ENCODE measurements at places on chromosomes 1 and 21. TPM values are rescaled to one million over a fixed set of nuclear protein-coding genes. Genes with fewer than 3 reads are reported as not detected.

DNA sequence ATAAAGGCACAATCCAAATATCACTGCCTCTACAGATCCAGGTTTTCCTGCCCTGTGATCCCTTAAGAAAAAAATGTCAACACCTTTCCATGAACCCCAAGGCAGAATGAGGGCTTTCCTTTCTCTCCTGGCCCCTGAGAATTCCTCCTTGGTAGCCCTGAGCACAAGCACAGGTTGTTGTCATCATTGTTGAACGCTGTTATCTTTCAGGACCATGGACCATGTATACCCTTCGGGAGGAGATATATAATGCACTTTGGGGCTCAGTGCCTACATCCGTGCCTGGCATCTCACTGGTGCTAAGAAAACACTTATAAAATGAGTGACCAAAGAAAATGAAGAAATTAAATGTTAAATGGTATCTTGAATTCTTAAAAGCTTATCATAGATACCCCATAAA, 296.2 kb downstream of the SETD4 start:
- no peak for DNase-seq

ZNF593OS gene
- 1.6 TPM for total RNA-seq

DNA sequence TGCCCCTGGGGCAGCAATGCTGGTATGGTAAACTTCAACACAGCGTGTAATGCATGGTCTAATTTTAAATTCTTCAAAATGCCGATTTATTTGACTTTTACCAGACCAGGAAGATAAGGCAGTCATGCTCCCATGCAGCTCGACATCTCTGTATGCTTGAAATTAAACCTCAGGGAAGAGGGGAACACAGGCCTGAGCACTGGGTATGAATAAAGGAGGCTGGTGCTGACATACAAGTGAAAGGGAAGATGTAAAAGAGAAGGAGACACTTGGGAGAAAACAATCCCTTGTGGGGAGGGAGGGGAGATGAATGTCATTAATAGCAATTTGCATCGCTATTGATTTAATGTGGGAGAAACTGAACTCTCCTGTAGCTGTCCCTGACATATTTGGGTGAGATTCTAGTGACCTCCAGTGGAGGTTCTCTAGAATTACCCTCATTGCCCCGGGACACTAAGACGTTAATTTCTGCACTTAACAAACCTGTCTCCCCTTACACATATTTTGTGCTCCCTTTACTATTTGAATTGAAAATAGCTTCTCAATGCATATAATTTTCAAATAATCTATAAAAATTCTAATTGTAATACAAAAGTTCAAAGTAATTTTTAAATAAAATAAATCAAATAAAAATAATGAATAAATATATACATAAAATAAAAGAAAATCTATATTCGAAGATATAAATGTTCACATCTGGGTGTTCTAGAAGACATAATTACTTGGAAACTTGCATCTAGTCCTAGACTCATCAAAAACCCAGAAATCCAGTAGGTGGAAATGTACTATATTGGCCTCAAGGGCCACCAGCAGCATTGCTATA, 283.1 kb downstream of the LMX1A start:
- peak; percentile 64 for DNase-seq

DNA sequence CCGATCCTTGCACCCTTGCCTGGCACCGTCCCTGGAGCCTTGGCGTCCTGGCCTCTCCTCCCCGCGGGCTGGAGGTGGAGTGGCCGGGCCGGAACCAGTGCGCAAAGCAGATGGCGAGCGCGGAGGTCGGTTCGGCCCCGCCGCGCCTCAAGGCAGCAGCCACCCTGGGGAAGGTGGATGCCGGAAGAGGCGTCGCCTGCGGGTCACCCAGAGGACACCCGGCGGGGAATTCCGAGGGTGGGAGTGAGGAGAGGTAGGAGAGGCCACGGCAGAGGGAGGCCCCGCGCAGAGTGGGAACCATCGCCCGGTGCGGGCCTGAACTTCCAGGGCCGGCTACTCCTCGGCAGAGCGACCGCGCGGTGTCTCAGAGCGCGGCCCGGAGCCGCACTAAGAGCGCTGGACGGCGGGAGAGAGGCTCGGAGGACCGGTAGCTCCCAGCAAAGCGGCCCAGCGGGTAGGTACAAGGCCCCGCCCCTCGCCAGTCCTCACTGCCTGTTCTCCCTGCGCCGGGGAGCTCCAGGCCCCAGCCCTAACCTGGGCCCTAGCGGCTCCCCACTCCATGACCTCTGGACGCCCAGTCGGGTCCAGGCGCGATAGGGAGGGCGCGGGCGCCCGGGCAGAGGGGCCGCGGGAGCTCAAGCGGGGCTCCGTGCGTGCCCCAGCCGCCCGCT, at the start of gene RNF207:
Gene RNF207 (plus strand): TSS at position 271 of the 671 bp plus-strand sequence. CDS start 417 bp downstream, outside the sequence.
- DNase-seq: peak; percentile 83

- DNase-seq: no peak
Measured at GRCh38 chr1:211935448-211935970, 99.8 kb downstream of the INTS7 start.

DNA sequence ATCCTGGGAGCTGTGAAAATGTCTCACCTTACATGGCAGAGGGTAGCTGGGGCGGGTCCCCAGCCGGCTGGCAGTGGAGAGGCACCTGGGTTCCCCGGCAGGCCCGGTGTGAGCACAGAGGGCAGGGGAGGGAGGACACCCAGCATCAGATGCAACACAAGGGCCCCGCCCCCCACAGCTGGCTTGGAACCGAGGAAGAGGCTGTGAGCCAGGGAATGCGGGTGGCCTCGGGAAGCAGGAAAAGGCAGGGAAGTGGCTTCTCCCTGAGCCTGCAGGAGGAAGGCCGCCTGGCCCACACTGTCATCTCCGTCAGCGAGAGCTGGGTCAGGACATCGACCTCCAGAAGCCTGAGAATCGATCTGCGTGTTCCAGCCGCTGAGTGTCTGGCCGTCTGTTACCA, 87.3 kb downstream of the SIK1 start:
- DNase-seq: no peak

GRCh38 chr1:48851638-48852037, 74.9 kb upstream of the BEND5 start:
- no peak for DNase-seq

- DNase-seq: no peak
Measured at GRCh38 chr1:205339717-205340116, 17.0 kb downstream of the KLHDC8A start.

HSD3B2 gene
- total RNA-seq: not detected

C8B gene
- total RNA-seq: not detected

DNA sequence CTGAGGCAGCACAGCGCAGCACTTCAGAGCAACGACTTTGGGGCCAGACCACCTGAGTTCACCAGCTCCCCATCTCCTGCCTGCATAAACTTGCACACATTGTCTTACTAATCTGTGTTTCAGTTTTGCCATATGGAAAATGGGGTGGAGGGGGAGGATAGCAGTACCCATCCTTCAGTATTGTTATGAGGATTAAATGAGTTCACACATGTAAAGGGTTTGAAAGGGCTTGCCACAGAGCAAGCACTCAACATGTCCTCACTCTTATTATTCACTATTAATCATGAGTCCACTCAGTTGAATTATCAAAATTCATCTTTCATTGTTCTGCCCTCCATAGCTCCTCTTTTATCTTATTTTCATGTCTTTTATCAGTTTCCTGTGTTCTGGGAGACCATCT, 40.1 kb upstream of the BMP8B start:
- DNase-seq: no peak

DNA sequence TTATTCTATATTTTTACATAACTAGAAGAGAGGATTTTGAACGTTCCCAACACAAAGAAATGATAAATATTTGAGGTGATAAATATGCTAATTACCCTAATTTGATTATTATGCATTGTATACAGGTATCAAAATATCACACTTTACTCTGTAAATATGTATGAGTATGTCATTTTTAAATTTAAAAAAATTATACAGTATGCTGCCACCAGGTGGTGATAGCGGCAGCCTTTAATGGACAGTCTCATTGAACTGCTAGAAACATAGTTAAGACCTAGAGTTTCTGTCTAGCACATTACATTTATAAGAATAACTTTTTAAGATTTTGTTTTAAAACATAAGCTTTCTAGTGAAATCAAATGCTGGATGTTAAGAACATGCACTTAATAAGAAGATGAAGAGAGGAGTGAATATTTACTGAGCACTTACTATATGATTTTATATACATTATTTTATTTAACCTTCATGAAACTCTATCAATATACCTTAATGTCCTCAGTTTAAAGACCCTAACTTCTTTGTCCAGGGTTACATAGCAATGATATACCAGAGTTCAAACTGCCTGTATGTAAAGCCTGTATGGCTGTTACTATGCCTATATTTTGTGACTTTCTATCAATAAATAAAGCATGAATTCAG, 207.1 kb downstream of the NUF2 start:
- DNase-seq: peak; percentile 48

DNA sequence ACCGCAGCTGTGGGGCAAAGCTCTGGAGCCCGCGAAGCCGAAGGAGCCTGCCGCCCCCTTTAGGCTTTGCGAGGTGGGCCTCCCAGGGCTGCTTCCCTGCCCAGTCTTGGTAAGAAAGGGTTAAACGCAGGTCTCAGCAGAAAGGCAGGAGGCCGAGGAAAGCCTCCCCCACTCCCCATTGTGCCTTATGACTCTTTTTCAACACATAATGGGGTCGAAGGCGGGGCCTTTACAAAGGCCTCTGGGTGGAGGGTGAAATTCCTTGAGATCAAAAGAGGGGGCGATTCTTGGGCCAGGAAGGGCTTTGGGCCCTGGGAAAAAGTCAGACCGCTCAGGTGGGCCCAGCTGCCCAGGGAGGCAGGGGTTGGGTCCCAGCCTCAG, 880 bp downstream of the ALPL start:
- DNase-seq: no peak

- DNase-seq: no peak
Measured at GRCh38 chr1:66757722-66758240, 5.5 kb downstream of the DYNLT5 start.

DNA sequence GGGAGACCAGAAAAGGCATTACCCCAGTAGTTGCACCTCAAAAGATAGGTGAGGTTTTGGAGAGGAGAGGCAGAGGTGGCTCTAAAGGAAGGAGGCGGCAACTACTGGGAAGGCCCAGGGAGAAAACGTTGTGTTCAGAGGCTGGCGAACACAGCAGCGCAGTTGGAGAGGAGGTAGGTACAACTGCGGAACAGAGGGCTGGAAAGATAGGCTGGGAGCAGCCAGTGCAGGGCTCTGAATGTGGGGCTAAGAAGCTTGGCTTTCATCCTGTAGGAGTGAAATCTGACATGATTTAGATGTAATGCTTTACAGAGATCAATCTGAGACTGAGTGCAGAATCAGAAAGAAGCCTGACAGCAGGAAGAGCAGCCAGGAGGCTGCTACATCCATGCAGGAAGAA, 13.0 kb downstream of the RIMS3 start:
- DNase-seq: no peak

DNA sequence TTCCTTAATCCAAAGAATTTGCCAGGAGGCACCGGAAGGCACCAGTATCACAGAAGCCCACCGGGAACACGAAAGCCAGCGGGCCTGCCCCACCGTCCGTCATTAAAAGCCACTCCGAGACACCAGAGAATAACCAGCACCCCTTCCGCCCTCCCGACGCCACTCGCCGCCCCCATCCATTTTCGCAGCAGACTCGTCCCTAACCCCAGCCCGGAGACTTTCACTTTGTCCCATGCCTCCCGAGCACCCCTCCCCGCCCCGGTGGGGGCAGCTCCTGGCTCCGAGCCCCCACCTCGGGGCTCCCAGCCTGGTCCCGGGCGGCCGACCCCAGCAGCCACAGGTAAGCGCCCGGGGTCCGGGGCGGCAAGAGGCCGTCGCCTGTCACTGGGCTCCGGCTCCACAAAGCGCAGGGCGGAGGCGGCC, 105.4 kb downstream of the SLC45A1 start:
- peak; percentile 25 for DNase-seq

GRCh38 chr1:228136901-228137300, 3.2 kb upstream of the GUK1 start:
- no peak for DNase-seq

- DNase-seq: no peak
Measured at GRCh38 chr1:26630634-26631033, 65.2 kb upstream of the ARID1A start.

KAZN gene
- total RNA-seq: 1.1 TPM

OR2L2 gene
- not detected for total RNA-seq

- no peak for DNase-seq
Measured at GRCh38 chr1:76961181-76961819, 94.0 kb downstream of the ST6GALNAC5 start.

THAP3 gene
- 19.6 TPM for total RNA-seq

- DNase-seq: no peak
Measured at GRCh38 chr1:109229531-109230127, 15.9 kb downstream of the SARS1 start.

DNA sequence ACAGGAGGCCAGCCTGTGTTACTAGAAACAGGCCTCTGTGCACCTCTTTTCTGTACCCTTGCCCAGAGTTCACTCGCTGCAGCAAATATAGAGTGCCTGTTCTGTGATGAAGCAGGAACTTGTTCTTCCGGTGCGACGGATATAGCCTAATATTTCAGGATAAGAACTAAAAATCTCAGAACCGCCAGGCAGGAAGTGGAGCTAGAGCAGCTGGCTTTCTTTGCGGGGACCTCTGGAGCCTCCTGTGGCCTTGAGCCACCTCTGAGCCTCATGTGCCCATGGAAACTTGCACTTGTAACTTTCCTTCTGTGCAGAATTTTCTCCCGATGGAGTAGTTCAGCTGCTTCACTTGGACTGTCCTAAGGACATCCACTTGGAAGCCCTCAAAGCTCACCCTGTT, 44.5 kb upstream of the VAMP3 start:
- no peak for DNase-seq

GBP5 gene
- total RNA-seq: 0.03 TPM

- DNase-seq: no peak
Measured at GRCh38 chr1:78464449-78464891, 26.3 kb upstream of the PTGFR start.

NPHP4 gene
- total RNA-seq: 15.8 TPM

SLC16A1 gene
- total RNA-seq: 74.2 TPM

- no peak for DNase-seq
Measured at GRCh38 chr1:33872683-33873082, 8.8 kb downstream of the HMGB4 start.

GGPS1 gene
- 13.6 TPM for total RNA-seq

DENND2C gene
- total RNA-seq: not detected

GRCh38 chr1:115112496-115113375, 23.4 kb upstream of the TSPAN2 start:
- peak; percentile 68 for DNase-seq

DNA sequence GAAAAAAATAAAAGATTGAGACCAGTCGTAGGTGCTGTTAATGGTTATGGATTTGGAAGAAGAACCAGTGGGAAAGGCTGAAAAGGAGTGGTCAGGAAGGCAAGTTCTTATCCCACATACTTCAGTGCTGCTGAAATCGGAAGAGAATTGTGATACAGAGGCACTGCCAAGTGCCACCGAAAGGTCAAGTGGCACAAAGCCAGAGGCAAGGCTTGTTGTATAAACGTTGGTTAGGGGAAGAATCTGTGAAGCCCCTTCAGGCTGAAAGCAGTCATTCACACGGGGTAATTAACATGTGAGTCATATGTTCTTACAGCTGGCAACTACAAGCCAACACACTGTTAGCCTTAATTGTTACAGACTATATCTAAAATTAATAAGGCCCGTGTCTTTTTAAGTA, 48.8 kb downstream of the ZBTB40 start:
- DNase-seq: no peak
